ENCODE measurements at places on chromosomes 5 and 9.

- no peak for DNase-seq
These were observed 93.6 kb upstream of the FER start for GRCh38 chr5:108654051-108654450.

DNA sequence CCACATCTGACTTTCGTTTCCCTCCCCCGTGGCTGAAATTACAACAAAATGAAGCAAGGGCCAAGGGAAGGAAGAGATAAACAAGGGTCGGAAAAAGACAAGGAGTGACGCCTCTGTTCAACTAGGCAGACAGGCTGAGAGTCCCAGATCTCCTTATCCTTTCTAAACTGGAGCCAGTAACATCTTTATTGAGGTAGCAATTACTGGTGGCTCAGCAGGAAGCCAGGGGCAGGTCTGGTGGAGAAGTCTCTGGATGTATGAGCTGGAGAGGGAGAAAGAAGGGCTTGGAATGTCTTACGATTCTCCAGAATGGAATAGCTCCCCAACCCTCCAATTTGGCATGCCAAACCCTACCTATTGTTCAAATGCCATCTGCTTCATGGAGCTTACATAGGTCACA lies 190.8 kb upstream of the BRINP1 start:
- no peak for DNase-seq

DNA sequence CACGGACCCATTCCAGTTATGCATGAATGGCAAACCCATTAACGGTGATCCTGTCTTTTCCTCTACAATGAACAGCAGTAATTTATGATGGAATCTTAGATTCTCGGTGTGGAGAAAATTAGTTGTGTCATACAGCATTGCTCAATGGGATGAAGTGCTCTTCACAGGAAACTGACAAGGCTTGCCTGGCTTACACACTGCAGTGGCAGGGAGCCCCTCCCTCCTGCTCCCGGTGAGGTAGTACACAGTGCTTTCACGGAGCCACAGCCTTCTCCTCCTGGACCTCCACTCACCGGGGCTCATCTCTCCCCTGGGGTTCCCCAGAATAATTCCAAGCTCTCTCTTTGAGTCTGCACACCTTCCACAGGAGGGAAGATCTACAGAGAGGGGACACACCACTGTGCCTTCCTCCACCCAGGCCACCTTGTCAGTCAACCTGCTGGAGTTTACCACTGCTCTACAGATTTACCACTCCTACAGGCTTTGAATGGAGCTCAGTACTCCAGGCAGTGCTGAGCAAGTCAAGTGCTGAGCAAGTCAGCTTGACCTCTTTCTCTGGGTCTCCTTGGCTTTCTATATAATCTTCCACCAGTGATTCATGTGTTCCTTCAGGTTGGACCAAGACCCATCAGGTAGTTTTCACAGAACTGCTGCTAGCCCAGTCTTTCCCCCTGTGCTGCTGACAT lies 59.1 kb upstream of the TBC1D2 start:
- DNase-seq = no peak

DNA sequence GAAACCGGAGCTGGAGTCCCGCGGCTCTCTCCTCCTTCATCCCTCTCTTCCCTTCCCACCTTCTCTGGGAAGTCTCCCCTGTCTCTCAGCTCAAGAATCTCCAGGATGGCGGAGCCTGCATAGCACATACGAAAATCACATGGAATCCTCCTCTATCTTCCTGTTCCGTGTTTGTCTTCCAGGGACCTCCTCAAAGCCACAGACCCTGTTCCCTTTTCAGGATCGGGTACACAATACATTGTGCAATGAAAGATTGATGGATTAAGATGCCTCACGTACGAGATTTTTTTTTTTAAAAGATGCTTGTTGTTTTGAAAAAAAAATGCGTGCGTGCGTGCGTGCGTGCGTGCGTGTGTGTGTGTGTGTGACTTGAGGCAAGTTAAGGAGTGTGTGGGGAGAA lies 46.6 kb upstream of the OLFM1 start:
- no peak for DNase-seq

DNA sequence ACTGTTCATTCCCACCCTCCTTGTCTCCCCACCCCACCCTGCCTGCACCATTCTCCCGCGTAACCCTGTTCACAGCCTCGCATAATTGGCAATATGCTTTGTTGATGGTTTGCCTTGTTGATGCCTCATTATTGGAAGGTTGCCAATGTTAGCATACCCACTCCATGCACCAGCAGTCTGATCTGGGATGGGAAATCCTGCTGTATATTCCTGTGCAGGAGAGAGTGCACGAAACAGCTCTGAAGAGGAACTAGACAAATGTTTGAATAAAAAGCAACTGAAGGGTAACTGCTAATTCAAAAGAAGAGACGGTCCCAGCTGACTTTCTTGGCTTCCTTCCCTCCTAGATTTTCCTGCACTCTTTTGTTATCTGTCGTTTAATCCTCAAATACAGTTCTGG lies 271.7 kb upstream of the TLE4 start:
- no peak for DNase-seq

DNA sequence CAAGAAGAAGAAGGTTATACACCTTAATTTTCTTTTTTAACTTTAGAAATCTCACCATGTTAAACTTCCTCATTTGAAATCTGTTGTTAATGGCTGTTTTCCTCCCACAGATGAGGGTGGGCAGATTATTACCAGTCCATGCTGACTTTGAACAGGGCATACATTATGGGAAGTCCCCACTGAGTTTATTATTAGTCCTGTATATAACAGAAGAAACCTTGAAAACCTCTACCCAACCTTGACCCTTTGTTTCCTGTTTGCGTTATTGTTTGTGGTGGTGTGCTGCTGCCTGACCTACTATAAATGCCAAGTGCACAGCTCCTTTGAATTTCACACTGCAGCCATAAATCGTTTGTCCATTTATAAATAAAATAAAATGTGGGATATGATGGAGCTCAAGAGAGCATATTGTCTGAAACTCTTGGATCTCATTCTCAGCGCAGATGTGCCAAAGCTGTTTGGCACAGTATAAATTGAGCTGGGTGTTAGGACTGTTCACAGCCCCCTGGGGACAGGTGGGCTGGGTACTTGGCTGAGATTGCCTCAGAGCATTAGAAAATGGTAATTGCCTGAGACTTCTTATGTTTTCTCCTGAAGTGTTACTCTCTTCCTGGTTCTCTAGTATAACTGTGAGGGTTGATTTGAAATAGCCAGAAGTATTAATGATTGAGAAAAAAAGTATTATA lies 139.6 kb downstream of the SPATA31D1 start:
- DNase-seq = no peak

Data from stimulated activated CD4-positive, alpha-beta T cell treated with anti-CD3 and anti-CD28 coated beads, Interleukin-1b, Interleukin-23, amount 100 ng/mL, for 4 hours (primary cell).